CD4-positive, alpha-beta T cell treated with Interleukin-10 for 1 hour (primary cell): ENCODE measurements at places on chromosomes 12 and 14.
A peak's percentile ranks its signal among the peaks of the same experiment; 100 is the strongest.

DNA sequence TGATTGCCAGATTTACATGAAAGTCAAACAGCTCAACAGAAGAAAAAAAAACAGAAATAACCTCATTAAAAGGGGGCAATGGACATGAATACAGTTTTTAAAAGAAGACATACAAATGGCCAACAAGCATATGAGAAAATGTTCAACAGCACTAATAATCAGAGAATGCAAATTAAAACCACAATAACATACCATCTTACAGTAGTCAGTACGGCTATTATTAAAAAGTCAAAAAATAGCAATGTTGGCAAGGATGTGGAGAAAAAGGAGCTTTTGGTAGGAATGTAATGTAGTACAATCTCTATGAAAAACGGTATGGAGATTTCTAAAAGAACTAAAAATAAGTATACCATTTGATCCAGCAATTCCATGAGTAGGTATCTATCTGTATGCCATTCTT lies 272.1 kb downstream of the CEP128 start:
- DNase-seq, result no peak

DNA sequence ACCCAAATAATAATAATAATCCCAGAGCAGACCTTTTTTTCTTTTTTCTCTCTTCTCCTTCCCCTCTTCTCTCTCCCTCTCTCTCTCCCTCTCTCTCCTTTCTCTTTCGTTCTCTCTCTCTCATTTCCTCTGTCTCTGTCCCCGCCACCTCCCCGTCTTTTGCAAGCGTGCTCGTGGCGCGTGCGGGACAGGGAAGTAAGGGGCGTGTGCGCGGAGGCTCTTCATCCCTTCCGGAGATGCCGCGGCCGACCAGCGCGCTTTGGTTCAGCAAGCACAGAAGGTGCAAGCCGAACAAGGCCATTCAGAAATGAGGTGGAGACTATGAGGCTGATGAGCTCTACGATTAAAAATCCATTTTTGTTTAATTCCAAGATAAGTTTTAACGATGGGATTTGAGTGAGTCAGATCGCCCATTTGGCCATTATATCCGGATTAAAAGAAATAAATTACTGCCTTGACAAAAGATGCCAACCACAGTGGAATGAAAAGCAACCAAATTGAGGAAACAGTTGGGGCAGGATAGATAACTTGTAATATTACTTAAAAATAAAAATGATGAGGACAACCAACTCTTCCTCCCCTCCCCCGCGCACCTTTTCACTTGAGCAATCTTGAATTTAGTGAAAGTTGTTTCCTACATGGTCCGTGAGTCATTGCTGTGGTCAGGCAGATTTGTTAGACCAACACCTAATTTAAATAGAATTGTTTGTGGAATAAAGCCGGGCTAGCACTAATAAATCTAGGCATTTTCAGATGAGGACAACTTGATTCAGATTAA lies 1.2 kb upstream of the AMIGO2 start:
- DNase-seq, result peak; percentile 60

DNA sequence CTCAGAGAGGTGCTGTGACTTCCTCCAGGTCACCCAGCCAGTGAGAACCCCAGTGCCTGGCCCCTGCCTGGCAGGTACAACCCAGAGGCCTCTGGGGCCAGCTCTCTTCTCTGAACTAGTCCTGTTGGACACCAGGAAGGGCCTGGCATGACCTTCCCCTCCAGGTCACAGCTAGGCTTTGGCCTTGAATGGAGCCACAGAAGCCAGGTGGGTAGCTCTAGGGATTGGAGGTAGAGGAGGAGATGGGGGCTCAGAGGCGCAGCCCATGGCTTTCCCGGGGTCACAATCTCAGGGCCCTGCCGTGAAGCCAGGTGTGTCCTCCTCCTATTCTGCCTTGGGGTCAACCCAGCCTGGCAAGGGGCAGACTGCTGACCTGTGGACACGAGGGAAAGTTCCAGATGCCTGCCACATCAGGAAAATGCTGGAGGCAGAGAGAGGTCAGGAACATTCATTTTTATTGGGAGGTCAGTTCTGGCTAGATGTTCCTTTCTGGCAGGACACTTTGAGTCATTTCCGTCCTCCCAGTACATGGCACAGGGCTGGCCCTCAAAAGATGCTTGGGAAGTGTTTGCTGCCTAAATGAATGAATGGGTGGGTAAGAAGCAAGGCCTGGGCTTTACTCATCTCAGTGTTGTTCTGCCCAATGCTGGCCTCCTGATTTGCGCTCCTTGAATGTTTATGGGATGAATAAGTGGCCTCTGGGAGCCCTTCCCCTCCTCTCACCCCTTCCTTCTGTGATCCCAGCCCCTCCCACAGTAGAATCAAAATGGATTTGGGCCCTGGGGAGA lies 25.4 kb downstream of the FAM222A start:
- DNase-seq, result no peak

GRCh38 chr14:20769421-20769820 lies 1.2 kb downstream of the EDDM3B start:
- no peak for DNase-seq

GRCh38 chr14:38063711-38064320 lies 143.9 kb upstream of the SSTR1 start:
- DNase-seq, result no peak

DNA sequence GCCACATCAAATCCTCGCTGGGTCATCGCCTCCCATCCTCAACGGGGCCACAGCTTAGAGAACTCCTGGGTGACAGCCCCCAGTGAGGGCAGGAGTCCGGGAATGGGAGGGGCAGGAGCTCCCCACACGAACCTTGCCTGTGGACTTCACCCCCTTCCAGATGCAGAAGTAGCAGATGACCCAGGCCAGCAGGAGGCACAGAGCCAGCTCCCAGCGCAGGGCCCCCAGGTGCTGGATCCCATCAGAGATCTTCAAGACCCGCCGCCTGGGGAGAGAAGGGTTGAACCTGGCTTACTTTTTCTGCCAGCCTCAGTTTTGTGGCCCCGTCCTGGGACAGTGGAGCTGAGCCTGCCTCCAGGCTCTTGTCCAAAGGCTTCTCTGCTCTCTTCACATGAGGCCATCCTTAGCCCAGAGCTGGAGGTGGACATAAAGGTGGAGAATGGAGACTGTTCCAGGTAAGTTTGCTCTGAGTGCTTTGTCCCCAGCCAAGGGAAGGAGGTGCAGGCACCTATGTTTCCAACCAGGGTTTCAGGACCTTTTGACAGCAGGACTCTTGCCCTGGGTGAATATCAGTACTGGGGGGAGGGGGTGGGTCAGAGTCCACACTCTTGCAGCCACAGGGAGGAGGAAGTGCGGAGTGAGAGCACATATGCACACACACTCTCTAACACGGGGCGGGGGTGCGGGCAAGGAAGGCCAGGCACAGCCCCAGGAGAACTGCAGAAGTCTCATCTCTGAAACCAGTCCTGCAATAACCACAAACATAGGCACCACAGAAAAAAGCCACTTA lies 23.3 kb upstream of the SLC6A12 start:
- no peak for DNase-seq

DNA sequence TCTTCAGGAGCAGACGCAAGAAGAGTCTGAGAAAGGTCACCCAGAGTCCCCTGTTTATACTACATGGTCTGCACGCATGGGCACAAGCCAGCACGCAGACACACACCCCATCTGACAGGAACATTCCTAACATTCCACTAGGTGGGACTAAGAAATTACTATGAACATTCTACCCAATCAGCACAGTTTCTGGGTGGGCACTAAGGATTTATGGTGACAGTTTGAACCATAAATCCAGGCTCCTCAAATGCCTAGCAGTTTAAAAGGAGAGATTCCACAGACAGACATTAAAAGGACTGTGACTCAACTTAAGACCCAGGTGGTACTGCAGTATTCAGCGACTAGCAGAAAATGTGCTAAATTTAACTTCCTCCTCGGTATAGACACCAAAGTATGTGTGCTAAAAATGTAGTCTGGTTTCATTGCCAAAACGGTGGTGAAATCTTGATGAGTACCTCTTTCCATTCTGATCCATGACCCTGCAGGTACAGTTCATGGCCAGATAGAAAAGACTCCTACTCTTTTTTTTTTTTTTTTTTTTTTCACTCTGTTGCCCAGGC lies 16.2 kb downstream of the ABHD4 start:
- DNase-seq, result no peak
